T-cell (primary cell): ENCODE measurements at places on chromosomes 1 and 21. TPM values are rescaled to one million over a fixed set of nuclear protein-coding genes. Genes with fewer than 3 reads are reported as not detected.

DNA sequence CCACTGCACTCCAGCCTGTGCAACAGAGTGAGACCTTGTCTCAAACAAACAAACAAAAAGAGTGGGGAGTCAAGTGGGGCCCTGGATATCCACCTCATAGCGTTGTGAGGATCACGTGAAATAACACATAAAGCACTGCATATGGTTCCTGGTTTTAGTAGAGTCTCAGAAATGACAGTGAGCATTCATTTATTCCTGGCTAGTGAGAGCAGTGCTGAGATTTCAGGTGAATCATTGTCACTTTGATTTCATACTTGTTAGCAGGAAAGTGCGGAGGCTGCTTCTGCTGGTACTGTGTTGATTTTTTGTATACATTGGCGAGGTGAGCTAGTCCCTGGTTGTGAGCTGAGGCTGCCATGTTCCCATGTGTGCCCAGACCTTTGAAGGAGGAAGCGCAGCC, 22.9 kb downstream of the ARHGEF10L start:
- DNase-seq: no peak

Gene MYBPH
- not detected for total RNA-seq

Gene DNAJC6
- 2.4 TPM for total RNA-seq

DNA sequence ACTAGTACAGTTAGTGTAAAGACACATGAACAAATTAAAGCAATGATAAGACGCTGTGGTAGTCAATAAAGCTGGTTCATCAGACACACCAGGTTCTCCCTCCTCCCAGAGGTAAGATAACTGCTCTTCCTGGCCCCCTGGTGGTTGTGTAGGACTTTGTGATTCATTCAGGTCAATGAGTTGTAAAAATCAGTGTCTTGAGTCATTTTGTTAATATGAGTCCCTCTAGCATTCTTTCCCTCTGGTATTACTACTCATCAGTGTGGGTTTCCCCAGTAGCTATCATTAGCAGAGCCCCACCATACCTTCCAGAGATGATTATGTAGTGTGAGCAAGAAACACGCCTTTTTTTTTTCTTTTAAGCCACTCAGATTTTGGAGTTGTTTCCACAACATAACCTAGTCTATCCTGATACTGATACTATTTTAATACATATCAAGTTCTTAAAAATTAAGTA, 3.6 kb upstream of the SETDB1 start:
- DNase-seq: peak; percentile 73
